ENCODE measurements at places on chromosomes 6 and 20.
A peak's percentile ranks its signal among the peaks of the same experiment; 100 is the strongest.

DNA sequence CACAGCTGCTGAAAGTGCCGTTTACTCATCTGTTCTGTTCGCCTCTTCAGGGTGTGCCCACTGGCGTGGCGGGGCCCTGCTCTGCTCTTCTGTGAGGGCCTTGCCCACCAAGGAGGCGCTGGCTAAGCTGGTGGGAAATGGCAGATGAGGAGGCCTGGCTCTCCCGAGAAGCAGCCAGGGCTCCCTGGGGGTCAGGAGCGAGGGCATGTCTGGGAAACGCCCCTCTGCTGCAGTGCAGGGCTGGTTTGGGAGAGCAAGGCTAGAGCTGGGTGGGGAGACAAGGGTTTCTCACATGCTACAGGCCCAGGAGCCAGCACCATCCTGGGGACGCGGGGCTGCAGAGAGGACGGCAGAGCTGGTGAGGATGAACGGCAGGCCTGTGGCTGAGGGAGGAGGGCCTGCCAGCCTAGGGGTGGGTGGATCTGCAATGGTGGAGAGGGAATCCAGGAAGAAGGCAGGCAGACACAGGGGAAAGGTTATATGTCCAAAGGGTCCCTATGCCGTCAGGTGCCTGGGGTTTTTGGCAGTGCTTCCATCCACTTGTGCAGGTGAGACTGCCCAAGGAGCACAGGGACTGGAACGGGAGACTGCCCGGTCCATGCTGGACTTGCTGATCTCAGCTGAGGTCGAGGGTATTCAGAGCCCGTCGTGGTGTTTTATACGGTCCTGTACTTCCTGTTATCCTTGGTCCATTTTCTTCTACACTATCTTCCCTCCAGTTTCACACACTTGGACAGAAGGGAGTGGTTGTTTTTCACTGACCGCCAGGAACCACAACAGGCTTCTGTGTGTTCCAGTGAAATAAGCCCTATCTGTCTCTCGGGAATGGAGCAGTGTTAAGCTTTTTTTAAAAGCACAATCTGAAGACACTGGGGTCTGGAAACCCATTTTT lies 119.2 kb downstream of the SYCP2 start:
- peak; percentile 75 for DNase-seq

GRCh38 chr6:158191761-158192160 lies 23.6 kb downstream of the GTF2H5 start:
- no peak for DNase-seq

DNA sequence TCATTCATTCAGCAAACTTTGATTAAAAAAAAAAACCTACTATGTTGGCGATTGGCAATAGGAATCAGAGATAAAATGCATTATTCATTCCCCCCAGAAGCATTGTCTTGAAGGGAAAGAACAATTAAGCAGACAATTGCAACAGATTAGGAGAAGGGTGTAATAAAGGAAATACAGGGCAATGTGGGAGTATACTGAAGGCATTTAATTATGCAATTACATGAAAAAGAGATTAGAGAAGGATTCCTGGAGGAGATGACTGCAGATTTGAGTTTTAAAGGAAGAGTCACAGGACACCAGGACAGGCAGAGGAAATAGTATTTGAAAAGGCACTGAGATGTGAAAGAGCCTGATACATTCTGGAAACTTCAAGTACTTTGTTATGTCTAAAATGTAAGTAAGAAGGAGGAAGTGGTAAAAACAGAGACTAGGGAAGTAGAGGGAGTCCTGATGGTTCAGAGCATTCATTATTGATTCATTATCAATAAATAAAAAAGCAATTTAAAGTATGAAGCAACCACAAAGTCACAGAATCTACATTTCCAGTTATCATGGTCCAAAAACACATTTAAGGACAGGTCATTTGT lies 43.7 kb downstream of the THEMIS start:
- DNase-seq = no peak

DNA sequence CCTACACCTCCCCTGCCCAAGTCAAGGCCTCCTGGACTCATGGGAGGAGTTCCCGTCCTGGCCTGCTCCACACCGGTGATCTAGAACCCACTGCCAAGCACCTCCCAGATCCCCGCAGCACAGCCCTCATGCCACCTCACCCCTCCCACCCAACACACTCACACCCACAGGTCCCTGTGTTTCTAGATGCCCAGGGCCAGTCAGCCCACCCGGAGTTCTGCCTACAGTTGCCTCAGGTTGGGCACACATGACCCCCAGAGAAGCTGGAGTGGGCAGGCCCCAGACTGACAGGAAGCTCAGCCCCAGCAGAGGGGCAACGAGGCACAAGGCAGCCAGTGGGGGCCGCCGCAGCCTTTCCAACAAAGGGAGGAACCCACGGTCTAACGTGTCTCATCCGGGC lies 29.6 kb downstream of the RRBP1 start:
- DNase-seq = no peak

GRCh38 chr20:48612335-48612734 lies 215.5 kb downstream of the PREX1 start:
- DNase-seq = no peak

DNA sequence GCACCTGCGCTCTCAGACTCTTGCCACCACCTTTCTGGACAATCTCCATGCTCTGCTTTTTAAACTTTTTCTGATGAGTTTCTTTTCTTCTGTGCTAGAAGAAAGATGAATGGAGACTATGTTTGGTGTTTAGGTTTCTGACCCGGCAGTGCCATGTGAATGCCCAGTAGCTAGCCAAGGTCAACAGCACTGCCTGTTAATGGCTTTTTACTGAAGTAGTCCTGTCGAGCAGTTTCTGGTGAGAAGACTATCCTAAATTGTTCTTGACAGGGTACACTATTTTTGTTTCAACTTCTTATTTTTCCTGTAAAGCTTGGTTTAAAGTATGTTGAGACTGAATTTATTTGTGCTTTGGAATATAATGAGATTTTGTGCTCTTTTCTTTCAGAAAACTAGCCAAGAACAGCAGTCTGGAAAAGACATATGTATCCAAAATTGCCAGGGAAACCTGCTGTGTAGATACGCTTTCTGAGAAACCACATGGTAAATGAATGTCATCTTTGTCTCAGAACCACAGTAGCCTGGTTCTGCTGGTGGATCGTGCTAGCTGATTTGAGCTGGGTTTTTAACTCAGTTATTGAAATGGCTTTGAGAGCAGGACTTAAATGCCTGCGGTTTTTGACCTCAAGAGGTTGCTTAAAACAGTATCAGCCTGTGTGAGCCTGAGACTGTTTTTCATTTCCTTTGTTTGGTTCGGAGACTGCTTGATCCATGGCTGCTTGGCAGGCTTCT lies 48.1 kb downstream of the KCNS1 start:
- DNase-seq = no peak

DNA sequence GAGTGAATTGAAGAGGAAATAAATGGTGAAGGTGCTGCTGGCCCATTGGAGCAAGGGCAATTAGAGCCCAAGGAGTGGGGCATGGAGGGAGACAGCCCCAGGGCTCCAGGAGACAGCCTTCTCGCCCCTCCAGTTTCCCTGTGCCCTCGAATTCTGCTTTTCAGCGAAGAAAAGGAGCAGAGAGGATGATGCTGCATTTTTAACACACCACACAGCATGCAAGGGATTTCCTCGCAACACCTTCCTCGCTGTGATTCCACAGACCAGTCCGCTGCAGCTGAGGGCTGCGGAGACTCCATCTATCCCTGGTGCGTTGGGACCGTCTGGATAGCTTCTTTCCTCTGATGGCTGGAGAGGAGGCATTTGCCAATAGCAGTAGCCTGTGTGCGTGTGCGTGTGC lies 41.7 kb downstream of the PTCHD4 start:
- DNase-seq = no peak

DNA sequence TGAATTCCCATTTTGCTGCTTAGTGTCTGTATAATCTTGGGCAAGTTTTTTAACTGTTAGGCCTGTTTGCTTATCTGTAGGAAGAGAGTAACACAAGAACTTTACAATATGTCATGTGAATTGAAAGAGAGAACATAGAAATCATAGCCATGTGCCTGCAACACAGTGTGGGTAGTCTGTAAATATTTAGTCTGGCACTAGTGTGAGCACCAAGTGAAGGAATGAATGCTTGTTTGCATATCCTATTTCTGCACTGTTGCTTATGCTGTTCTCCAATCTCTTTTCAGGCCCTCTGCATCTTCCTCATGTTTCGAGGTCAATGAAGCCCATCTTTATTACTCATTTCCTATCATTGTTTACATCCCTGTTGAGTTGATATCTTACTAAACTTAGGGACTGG lies 49.2 kb downstream of the CBFA2T2 start:
- DNase-seq = no peak

- no peak for DNase-seq
Measured at GRCh38 chr6:28709478-28710349, 184.0 kb downstream of the GPX5 start.

DNA sequence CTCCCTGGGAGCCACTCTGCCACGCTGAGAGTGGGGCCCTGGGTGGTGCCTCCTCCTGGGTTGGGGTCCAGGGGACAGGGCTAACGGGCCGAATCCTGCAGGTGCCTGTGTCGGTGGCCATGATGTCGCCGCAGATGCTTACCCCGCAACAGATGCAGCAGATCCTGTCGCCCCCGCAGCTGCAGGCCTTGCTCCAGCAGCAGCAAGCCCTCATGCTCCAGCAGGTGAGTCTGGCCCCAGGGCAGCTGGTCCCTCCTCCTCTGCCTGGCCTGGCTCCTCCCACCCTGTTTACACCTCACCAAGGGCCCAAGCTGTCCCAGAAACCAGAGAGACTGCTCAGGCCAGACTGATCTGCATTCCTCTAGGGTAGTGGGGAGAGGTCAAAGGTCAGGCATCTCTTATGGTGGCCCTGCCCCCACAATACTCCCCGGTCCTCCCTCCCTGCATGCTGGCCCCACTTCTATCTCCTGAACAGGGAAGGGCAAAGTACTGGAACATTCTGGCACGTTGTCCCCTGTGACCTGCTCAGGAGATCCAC lies 38.6 kb downstream of the FOXP4 start:
- DNase-seq = no peak

- DNase-seq = no peak
Measured at GRCh38 chr6:12602951-12603672, 113.5 kb upstream of the PHACTR1 start.

- no peak for DNase-seq
Measured at GRCh38 chr6:32255199-32256153, 31.6 kb upstream of the NOTCH4 start.

DNA sequence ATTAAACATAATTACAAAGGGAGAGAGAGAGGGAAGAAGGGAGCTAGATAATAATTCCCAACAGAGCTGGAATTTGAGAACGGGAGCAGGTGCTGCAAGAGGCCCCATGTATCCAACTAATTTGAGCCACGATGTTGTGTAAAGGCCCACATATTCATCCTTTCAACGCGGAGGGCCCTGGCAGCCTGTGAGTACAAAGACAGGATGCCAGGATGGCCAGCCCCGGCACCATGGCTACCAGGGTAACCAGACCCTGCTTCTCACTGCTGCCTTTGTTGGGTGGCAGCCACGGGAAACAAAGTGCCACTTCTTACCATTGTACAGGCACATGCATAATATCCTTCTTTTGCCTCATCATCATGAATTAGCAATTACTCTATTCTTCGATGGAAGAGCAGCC lies 492.0 kb upstream of the NRSN1 start:
- no peak for DNase-seq

GRCh38 chr6:54198134-54198533 lies 86.9 kb downstream of the MLIP start:
- no peak for DNase-seq

DNA sequence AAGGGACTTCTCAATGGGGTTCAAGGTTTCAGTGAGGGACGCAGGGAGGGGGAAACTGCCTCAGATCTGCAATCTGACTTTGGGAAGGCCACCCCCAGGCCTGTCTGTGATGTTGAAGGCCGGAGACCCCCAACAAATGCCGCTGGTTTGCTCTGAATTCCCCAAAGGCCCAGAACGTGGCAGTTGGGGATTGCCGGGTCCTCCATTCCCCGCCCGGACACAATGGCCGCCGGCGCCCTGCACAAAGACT lies 326 bp upstream of the BCL2L1 start:
- DNase-seq = no peak

DNA sequence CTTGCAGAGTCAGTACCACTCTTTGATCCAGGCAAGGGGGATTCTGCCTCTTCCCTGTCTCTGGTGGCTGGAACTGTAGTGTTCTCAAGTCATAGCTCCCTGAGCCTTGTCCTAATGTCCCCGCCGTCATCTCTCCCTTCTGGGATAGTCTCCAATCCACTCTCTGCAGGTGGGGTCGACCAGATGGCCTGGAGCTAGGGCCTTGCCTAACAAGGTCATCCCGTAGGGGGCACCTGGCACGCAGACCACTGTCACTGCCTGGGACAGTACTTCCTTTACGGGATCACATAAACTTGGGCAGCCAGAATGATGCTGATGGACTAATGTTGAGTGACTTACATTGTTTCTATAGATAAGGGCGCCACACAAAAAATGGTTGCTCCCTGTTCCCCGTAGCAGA lies 118.9 kb upstream of the SLC22A23 start:
- DNase-seq = no peak

DNA sequence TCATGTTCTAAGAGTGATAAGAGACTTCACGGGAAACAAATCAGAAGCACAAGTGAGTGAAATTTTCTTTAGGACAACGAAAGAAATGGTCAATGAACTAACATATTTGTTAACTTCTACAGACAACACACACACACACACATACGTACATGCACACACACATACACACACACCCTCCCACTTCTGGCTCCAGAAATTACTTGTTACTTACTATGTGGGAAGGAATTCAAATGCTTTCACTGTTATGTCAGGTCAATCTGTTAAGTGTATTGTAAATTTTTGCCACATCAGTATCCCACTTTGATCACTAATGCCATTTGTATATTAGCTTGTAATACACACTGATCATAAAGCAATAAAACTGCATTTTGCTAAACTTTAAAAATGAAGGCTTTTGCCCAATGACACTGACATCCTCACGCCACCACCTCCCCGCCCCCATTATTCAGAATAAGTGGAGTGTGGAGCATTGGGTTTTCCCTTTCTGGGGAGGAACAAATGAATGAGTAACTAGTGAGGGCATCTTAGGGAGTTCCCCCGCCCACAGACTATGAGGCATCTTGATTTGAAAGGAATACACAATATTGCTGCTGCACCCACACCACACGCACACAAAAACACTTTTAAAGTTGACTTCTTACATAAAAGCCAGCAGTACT lies 76.2 kb downstream of the ATXN1 start:
- no peak for DNase-seq

GRCh38 chr6:104771258-104771832 lies 88.4 kb downstream of the HACE1 start:
- no peak for DNase-seq

GRCh38 chr6:161598896-161599295 lies 325.0 kb upstream of the AGPAT4 start:
- DNase-seq = no peak

- DNase-seq = no peak
Measured at GRCh38 chr6:155329460-155330132, 15.3 kb upstream of the TFB1M start.

GRCh38 chr6:35093783-35094182 lies 47.4 kb downstream of the TCP11 start:
- no peak for DNase-seq

- no peak for DNase-seq
Measured at GRCh38 chr6:134956032-134956431, 6.1 kb upstream of the ALDH8A1 start.

GRCh38 chr6:152085451-152085921 lies 278.0 kb downstream of the ESR1 start:
- no peak for DNase-seq
